GM12864 (cell line): ENCODE measurements at places on chromosomes 5 and 9.

DNA sequence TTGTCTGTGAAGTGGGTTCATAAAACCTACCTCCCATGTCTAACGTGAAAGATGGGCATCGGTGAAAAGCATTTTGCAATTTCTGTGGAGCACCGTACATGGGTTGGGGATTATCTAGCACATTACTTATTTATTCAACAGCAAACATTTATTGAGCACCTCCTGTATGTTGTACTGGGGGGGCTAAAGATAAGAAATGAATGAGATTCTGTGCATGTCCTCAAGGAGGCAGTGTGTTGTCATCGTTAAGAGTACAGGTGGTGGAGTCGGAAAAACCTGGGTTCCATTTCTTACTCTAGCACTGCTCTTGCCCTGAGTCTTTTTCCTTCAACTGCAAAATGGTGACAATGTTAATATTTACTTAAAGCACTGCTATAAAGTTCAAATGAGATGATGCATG, 30.4 kb upstream of the DENND1A start:
- no peak for DNase-seq

DNA sequence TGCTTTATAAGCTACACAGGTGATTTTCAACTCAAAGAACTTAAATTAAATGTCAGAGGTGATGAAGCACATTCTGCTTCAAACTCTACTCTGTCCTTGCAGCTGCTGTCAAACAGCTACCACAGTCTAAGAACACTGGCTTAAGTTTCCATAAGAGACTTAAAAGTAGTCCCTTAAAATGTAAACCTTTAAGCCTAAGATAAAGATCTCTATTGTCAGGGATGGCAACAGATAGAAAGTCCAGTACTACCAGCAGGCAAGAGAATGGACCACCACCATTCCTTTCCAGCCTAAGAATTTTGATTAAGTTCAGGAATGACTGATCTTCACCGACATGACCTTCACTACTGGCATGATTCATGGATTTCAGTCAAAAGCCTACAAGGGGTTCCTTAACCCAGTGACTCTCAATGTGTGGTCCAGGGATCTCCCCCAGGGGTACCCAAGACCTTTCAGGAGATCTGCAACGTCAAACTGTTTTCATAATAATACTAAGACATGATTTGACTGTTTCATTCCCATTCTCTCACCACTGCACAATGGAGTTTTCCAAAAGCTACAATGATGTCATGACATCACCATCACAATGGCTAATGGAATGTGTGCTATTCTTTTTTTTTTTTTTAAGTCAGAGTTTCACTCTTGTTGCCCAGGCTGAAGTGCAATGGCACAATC, 41.1 kb upstream of the PLPP6 start:
- no peak for DNase-seq

DNA sequence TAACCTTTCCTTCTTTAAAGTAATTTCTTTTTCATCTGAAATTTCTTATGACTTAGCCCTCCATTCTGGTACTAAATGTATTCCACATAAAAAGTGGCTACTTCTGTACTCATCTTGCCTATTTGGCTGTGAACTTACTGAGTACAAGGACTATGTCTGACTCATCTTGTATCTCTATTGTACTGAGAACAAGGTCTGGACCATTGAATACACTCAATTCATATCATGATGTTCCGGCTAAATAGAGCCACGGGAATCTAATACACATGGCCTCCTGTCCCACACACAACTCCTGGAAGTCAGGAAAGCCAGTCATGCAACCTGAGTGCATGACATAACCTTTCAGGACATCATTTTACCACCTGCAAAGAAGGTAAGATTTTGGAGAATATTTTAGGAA, 203.9 kb downstream of the PLK2 start:
- DNase-seq: no peak

- DNase-seq: no peak
Observed at GRCh38 chr9:104091708-104092107, 2.4 kb upstream of the SMC2 start.

DNA sequence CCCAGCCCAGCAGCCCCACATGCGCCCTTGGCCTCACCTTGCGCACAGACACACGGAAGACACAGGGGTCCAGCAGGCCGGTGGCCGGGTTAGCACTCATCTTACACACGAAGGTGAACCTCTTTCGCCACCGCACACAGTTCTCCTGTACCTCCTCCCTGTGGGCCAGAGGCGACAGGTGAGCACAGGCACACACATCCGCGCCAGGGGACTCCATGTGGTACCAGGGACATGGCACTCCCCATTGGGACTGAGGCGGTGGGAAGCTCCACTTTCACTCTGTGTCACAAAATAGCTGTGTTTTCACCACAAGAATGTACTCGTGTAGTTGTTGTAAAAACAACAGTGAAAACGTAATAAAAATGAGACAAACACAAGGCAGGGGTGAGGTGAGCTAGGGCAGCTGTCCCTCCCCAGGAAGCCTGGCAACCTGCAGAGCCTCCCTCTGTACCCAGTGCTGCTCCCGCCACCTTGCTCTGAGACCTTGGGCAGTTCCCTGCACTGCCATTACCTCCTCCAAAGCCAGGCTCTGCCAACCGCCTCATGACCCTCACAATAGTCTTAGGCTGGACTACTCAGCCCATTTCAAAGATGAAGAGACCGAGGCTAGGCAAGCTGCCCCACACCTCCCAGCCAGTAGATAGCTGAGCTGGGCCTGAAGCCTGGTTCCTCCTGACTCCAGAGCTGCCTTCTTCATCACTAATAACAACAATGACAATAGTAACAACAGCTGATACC, 16.3 kb upstream of the DPM2 start:
- no peak for DNase-seq

GRCh38 chr5:162573758-162574157, 506.2 kb downstream of the GABRG2 start:
- DNase-seq: no peak

GRCh38 chr5:34970552-34970951, 41.2 kb downstream of the DNAJC21 start:
- no peak for DNase-seq

- DNase-seq: no peak
Observed at GRCh38 chr5:135890296-135890695, 5.3 kb downstream of the IL9 start.

DNA sequence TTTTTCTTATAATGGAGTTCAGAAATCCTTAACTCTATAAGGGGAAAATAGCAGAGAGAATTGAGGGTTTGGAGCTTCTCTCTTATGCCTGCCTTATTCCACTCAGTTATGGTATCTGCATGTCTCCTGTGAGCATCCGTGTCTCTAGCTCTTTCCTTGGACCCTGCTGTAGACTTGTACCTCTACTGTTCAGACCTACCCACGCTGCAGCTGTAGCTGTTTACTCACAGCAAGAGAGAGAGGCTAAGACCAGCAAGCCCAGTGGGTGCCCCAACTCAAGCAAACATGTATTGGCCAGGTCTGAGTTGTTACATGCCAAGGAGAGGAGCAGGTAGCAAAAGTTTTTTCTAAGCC, 7.1 kb upstream of the PCSK1 start:
- no peak for DNase-seq

DNA sequence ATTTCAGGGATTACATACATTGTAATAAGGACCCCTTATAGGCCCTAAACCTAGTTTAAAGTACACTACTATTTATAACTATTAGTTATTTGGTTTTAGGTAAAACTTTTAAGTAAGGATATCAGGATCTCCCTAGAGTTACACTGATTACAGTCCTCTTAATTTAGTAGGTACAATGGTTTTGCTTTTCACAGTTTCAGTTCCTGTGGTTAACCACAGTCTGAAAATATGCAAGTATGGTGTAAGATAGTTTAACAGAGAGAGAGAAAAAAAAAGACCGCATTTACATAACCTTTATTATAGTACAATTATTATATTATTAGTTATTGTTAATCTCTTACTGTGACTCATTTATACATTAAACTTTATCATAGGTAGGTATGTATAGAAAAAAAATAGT, 725.3 kb upstream of the PTPRD start:
- no peak for DNase-seq

- DNase-seq: no peak
Observed at GRCh38 chr5:14250084-14250695, 107.0 kb downstream of the TRIO start.

DNA sequence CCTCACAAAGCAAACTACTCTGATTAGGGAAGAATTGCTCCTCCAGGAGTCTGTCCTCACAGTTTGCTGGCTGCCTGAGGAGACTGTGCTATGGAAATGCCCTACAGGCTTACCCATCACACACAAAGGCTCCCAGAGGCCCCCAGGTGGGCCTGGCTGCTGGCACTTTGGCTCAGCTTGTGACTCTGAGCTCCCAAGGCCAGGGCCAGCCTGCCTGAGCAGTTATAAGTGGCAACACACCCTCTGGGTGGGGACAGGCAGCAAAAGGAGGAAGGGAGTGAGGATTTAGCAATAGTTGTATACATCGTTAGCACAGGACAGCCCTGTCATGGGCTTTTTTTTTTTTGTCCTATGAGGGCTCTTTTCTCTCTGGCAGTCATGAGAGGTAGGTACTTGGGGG, 103.5 kb downstream of the DAPK1 start:
- DNase-seq: no peak

- no peak for DNase-seq
Observed at GRCh38 chr9:94714494-94714893, 12.0 kb upstream of the AOPEP start.

GRCh38 chr5:179270581-179271427, 74.5 kb downstream of the ADAMTS2 start:
- DNase-seq: no peak

DNA sequence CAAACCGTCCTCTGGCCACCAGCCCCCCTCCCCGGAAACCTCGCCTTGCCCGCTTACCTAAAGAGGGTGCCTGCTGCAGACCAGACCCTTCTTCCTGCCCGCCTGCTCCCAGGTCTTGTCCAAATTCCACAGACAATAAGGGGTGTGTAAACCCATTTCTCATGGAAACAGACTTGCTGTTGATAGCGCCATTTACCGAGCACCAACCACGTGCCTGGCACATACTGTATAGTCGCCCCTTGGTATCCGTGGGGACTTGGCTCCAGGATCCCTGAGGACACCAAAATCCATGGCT, 25.1 kb downstream of the CDHR2 start:
- DNase-seq: no peak

- no peak for DNase-seq
Observed at GRCh38 chr9:95770653-95771131, 104.8 kb upstream of the ERCC6L2 start.

DNA sequence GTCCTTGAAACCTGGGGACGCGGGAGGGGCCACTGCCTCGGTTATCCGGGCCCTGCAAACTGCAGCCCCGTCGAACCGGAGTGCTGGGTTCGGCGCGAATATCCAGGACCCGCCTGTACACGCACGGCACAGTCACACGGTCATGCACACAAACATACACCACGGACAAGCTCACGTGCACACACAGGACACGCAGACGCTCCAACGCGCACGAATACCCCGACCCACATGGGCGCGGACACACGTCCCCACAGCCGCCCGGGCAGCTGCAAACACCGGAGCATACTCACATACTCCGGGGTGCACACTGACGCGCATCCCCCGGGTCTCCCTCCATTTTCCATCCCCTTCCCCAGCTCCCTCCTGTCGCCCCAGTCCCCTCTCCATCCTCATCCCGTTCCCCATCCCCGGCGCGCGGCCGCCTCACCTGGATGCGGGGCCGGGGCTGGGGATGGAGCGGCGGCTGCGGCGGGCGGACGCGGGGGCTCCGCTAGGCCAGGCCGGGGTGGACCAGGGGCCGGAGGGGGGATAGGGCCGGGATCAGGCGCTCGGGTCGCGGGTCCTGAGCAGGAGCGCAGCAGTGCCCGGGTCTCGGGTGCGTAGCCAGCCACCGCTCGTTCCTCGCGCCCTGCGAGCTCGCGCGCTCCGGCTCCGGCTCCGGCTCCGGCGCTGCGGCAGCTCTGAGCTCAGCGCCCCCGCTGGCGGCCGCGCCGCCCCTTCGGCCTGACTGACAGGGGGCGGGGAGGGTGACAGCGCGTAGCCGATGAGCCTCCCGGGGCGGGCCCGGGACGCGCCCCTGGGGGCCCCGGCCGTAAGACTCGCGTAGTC, at the start of the genes EIF4E1B and SNCB:
Gene EIF4E1B (plus strand): TSS at position 823 of the 828 bp plus-strand sequence. CDS start 12,113 bp downstream, outside the sequence.
Gene SNCB (minus strand): TSS at position 682 of the 828 bp plus-strand sequence. CDS start 880 bp downstream, outside the sequence.
- no peak for DNase-seq

- no peak for DNase-seq
Observed at GRCh38 chr5:1730487-1730847, 69.2 kb downstream of the MRPL36 start.

DNA sequence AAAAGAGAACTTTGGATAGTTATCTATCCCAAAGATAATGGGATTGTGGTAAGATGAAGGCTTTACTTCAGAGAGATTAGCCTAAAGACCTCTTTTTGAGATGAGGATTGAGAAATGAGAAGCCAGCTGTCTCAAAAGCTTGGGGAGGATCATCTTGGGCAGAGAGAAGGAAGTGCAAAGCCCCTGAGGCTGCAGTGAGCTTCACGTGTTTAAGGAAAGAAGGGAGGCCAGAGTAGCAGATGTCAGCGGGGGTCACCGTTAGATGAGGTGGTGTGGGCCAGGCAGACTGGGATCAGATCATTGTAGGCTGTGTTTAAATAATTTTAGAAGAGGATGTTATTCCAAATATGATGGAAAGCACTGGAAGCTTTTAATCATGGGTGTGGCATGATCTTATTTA, 270.1 kb downstream of the ARHGEF28 start:
- DNase-seq: no peak

DNA sequence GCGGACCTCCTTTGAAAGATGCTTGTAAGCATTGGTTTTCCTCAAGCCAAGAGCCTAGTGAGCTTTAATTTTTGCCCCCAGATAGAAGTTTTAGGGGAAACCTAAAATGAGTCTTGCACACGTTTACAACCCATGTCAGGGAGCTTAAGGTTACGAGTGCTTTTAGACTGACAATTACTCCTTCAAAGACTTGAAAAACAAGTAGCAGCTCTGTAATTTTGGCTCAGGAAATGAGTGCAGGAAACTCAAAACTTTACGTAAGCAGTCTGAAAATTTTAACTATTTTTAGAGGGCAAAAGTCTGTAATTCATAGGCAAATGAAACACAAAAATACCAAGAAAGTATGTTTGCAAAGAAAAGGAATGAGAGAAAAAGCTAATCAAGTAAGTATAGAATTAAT, 36.8 kb downstream of the UBE2QL1 start:
- DNase-seq: peak; percentile 30

- DNase-seq: no peak
Observed at GRCh38 chr9:88975966-88976889, 15.0 kb upstream of the S1PR3 start.

DNA sequence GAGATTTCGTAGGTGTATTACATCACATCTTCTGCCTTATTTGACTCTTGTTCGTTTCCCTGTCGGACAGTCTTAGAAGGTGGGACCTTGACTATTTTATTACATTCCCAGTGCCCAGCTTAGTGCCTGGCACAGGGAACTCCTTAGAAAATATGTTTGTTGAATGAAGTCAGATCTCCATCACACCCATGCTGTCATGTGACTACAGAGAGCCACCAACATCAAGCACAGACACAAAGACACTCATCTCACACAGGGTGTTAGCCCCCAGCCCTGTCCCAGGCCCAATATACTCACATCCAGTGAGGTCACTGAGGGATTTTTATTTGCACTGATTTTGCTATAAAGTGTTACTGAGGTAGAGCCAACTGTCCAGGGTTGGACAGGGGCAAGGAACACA, 692 bp upstream of the SRA1 start:
- no peak for DNase-seq

GRCh38 chr5:147467973-147468508, 41.8 kb downstream of the DPYSL3 start:
- DNase-seq: no peak
